ENCODE measurements at places on chromosomes 3 and 15. TPM values are rescaled to one million over a fixed set of nuclear protein-coding genes. Genes with fewer than 3 reads are reported as not detected.

Gene P3H2
- 24.9 TPM for total RNA-seq

Gene CADPS
- not detected for total RNA-seq

Gene PLSCR4
- total RNA-seq = 8.1 TPM

Gene KCNAB1
- not detected for total RNA-seq

Gene CKMT1B
- 5.1 TPM for total RNA-seq

Gene PRTG
- 10.6 TPM for total RNA-seq

Gene CCR3
- not detected for total RNA-seq

Gene GOLGA6L22
- total RNA-seq = not detected

Gene PRR20G
- 0.80 TPM for total RNA-seq

Data from A549 treated with GW870086 at 1 μM for 4 hours (cell line).